NCI-H1694 treated with DMSO at 0.1 percent for 48 hours (cell line): ENCODE measurements at places on chromosomes 12 and 14.
A peak's percentile ranks its signal among the peaks of the same experiment; 100 is the strongest.

- no peak for DNase-seq
These were observed 73.0 kb downstream of the ALG10B start for GRCh38 chr12:38389614-38390013.

GRCh38 chr12:46401662-46402061 lies 29.1 kb upstream of the SLC38A2 start:
- DNase-seq, result no peak

GRCh38 chr14:70830998-70831781 lies 21.9 kb upstream of the MAP3K9 start:
- no peak for DNase-seq

- peak; percentile 3 for DNase-seq
These were observed 24.7 kb downstream of the SERPINA3 start for GRCh38 chr14:94636744-94637412.

- no peak for DNase-seq
These were observed 31.5 kb upstream of the GZMB start for GRCh38 chr14:24665440-24665991.
